Stimulated activated CD8-positive, alpha-beta memory T cell treated with anti-CD3 and anti-CD28 coated beads, Interleukin-4, amount 100 ng/mL, for 1 hour (primary cell): ENCODE measurements at places on chromosomes 4 and X.

- DNase-seq, result no peak
Measured at GRCh38 chrX:136896121-136896914, 15.8 kb upstream of the RBMX start.

DNA sequence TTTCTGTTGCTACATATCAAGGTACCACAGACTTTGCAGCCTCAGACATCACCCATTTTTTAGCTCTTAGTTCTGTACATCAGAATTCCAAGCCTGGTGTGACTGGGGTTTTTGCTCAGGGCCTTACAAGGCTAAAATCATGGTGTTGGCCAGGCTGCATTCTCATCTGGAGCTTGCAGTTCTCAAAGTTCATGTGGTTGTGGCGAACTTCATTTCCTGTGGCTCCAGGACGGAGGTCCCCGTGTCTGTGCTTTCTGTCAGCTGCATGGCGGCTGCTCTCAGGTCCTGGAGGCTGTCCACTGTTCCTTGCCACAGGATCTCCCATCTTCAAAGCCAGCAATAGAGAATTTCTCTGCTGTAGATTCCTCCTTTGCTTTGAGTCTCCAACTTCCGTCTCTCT lies 157.4 kb downstream of the STIM2 start:
- no peak for DNase-seq

GRCh38 chrX:63746278-63746677 lies 38.7 kb downstream of the ARHGEF9 start:
- no peak for DNase-seq

GRCh38 chr4:6472008-6472386 lies 417 bp downstream of the PPP2R2C start:
- DNase-seq, result no peak

DNA sequence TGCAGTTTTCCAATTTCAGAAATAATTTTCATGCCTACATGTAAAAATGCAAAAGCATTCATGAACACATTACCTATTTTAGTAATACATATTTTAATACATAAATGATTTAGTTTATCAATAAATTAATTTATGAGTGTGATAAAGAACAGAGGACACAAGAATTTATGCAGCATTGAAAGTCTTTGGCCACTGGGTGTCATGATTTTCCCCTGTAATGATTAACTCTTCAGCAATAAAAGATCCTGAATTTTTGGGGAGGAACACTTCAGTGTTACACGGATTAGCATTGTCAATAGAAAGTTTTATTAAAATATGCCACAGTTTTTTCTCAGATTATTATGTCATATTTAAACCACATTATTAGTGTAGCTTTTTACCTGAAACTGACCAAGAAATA lies 8.6 kb upstream of the VCX2 start:
- no peak for DNase-seq

DNA sequence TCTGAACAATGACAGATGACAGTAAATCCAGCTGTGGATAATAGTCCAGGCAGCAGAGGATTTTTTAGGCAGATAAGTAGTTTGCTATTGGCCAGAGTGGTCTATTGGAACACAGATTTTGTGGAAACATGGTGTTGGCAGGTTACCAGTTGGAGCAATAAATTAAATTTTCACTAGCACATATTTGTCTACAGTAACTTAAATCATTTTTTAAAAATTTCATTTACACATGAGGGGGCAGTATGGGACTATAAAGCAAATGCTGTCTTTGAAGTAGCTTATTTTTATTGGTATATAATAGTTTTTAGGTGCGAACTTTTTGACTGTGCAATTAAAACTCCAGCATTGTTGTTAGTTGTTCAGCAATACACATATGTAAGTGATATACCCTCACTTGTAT lies 289.8 kb downstream of the ARHGAP10 start:
- DNase-seq, result no peak

DNA sequence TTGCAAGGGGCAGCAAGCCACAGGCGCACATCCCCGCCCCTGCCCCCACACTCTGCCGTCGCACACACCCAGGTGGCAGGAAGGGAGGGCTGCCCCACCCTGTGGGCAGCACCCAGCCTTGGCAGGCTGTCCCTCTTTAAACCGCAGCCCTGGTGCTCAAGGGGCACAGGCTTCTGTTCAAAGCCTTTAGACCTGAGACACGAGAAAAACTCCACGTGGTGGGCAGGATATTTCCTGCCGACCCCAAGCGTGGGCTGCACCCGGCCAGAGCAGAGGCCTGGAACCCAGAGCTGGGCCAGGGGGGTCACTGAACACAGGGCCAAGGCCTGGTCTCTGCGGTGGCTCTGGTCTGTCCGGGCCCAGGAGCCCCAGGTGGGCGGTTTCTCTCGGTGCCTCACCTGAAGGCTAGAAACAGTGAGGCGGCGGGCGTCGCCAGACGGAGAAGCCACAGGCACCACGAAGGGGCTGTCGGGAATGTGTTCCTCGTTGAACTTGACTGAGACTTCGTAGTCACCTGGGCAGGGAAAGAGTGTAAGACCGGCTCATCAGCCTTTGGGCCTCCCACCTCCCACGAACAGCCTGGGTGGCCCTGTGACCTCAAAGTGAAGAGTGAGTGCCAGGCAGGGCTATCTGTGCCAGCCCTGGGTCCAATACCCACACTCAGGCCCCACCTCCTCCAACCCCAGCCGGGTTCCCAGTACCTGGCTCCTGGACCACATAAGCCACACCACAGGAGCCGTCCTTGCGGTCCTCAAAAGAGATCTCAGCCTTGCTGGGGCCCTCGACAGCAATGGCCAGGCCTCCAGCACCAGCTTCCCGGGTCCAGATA lies 23.0 kb downstream of the FLNA start:
- no peak for DNase-seq

GRCh38 chrX:73831500-73831899 lies 268.5 kb downstream of the CHIC1 start:
- no peak for DNase-seq

GRCh38 chr4:145299380-145300076 lies 119.1 kb upstream of the OTUD4 start:
- DNase-seq, result peak; percentile 8

- DNase-seq, result no peak
Measured at GRCh38 chr4:89539374-89539773, 231.8 kb upstream of the GPRIN3 start.

- DNase-seq, result no peak
Measured at GRCh38 chr4:156971165-156971675, 379 bp downstream of the PDGFC start.

DNA sequence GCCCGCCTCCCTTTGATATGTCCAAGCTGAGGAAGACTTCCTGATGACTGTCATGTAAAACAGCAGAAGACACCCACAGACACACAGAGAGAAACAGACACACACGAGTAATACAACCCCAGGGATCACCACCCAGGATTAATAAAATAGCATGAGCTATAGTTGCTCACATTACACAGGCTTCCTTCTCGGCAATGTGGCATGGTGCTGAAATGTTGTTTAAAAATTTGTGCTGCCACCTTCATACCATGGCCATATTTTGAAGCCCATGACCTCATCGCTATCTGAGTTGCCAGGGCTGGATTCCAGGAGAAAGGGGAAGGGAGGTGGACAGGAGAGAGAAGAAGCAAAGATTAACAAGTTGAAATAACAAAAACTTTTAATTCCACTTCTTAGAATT lies 111.7 kb downstream of the SYNPO2 start:
- DNase-seq, result no peak

- no peak for DNase-seq
Measured at GRCh38 chr4:121923306-121923705, 28.6 kb downstream of the TRPC3 start.

DNA sequence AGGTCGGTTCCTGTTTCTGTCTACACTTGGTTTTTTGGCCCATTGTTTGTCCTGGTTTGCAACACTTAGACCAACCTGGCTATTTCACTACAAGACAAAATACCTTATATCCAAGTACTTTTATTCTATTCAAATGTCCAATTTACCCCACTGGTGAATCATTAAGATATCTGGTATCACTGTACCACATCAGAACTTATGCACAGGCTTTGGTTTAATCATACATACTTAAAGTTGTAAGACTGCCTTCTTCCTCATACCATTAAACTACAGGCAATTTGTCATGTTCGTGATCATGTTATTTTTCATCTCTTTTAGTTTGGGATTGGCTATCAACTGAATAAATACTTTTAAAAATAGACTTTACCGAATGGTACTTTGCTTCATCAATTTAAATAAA lies 53.0 kb upstream of the ATOH1 start:
- no peak for DNase-seq

- DNase-seq, result no peak
Measured at GRCh38 chrX:113747274-113747973, 836.5 kb upstream of the HTR2C start.

DNA sequence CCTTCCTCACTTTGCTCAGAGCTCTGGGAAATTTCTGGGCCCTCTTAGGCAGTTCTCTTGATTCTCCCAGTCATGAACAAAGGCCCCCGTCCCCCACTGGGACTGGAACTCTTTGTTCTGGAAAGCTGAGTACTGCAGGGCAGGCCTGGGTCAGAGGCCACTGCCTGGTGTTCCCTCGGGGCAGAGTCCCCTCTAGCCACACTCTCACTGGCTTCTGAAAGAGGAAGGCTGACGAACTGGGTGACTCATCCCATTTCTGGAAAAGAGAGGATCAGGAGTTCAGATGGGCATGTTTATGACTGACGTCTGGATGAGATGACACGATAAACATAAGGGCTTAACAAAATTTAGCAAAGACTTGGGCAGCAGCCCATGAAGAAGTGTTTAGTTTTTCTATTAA lies 47.7 kb downstream of the DDX3X start:
- no peak for DNase-seq

GRCh38 chrX:115337491-115338144 lies 48.1 kb downstream of the LUZP4 start:
- no peak for DNase-seq

DNA sequence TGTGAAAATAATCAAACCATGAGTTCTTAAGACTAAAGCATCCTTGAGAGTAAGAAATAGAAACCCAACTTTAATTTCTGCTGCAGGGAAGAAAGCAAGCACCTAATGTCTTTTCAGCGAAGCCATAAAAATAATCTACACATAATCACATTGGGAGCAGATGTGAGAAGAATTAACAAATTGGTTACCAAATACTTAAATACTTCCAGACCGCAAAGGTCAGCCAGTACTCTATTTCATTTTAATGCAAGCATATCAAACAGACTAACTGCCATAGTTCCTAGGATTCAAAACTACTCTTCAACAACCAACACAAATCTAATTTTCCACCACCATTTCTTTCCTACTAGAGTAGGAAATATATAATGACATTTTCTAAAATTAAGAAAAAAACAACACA lies 144.8 kb upstream of the SLIT2 start:
- no peak for DNase-seq

DNA sequence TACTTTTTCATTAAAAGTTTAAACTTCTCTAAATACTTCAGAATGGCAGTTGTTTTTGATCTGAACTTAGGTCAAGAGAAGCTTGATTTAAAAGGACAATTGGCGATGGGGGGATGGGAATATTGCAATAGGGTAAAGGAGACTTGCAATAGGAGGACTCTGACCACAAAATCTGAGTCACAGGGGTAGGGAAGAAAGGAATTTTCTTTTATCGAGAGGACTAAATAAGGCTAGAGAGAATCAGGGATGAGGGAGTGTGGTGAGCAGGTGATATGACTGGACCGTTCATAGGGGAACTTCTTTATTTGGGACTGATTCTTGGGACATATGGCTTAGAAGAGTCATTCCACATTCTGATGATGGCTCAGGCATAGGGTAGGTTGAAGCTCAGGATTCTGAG lies 1260.2 kb downstream of the ADGRL3 start:
- DNase-seq, result no peak

DNA sequence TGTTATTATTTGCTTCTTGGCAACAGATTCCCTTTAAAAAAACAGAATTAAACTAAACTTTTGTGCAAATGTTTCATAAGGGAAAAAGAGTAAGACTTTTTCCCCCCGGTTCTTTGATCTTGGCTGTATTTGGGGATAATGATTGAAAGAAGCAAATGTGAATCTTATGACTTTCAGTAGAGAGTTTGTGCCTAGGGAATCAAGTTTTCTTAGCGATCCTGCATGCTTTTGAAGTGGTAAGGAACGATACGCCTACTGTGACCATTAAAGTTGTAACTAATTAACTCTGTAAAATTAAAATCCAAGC lies 9.0 kb downstream of the ATP10D start:
- no peak for DNase-seq

DNA sequence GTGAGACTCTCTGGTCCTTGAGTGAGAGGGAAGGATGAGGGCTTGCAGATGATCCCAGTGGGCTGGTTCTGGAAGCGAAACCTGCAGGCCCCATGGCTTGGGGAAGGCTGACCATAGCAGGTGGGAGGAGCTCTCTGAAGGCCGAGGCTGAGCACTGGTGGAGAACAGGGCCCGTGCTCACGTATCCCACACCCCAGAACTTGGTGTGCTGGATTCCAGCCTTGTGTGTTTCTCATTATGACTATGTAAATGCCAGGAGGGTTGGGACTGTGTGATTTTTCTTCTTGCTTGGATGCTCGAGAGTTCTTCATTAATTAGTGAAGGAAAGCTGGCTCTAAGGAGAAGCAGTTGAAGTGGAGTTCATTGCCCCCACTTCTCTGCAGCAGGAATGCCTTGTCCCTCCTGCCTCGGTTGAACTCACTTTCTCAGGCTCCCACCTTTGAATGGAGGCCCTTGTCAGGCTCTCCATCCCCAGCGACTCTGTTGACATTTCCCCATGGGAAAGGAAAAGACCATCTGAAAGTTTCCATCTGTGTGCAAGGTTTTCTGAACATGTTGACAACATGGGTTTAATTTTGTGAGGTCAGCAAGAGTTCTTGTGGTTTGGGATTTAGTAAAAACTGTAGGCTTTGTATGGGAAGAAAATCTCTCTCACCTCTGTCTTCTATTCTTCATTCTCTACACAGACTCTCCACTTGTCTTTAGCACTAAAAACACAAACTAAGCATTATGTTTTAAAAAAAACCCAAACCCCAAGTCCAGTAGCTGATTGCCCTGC lies 57.7 kb downstream of the TBL1X start:
- DNase-seq, result no peak

- no peak for DNase-seq
Measured at GRCh38 chrX:39367416-39367815, 566.2 kb downstream of the MID1IP1 start.

GRCh38 chr4:140469791-140470733 lies 28.0 kb downstream of the MGAT4D start:
- no peak for DNase-seq

GRCh38 chr4:7542781-7543180 lies 108.1 kb upstream of the PSAPL1 start:
- DNase-seq, result no peak

DNA sequence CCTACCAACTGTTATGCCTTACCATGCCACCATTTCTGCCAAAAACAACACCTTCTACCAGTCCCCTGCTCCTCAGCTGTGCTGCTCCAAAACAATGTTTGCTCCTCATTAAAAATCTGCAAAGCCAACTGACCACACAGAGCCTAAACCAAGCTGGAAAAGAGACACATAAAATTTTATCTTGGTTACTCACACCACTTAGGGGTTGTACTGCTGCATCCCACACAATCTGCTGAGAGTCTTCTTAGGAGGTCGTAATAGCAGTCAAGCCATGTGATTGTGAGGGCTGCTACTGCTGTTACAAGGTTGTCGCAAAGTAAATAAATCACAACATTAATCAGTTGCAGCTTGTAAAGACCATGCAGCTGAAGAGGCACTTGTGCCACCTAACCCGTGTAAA lies 607.4 kb upstream of the FAM241A start:
- no peak for DNase-seq

GRCh38 chr4:176611381-176611780 lies 181.3 kb downstream of the VEGFC start:
- DNase-seq, result no peak

- no peak for DNase-seq
Measured at GRCh38 chr4:165208221-165208652, 876 bp downstream of the KLHL2 start.
